ENCODE measurements at places on chromosomes 3 and 15.

DNA sequence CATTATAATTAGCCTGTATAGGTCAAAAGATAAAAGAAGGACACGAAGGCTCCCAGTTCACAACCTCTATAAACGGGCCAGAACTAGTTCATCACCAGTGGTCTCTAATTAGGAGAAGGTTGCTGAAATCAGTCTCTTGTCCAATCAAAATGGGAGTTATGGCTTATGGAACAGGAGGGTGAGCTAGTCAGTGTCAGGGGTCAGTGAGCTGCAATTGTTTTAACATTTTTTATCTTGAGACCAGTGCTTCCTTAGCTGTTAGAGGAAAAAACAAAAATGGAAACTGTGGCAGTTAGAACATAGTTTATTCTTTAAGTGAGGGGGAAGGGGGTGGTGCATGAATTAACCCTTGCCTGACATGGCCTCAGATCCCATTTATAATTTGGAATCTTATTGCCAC lies 141.7 kb downstream of the KCNMB2 start:
- no peak for DNase-seq

DNA sequence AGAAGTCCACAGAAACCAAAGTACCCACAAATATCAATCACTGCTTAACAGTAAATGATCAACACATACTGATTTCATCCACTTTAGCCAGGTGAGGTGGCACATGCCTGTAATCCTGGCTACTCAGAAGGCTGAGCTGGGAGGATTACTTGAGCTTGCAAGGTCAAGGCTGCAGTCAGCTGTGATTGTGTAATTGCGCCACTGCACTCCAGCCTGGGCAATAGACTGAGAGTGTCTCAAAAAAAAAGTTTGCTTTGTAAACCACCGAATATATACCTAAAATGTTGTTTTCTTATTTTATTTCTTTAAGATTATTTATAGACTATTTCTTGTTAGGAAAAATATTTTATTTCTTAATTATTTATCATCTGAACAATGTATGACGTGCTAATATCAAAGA lies 8.7 kb upstream of the ATP13A4 start:
- DNase-seq = no peak

- peak; percentile 53 for DNase-seq
Measured at GRCh38 chr3:194404365-194405140, 5.5 kb upstream of the GP5 start.

GRCh38 chr3:17187589-17188184 lies 302.9 kb downstream of the PLCL2 start:
- DNase-seq = no peak

- DNase-seq = no peak
Measured at GRCh38 chr15:56058986-56059385, 65.6 kb upstream of the NEDD4 start.
